ENCODE measurements at places on chromosomes 13 and 19. TPM values are rescaled to one million over a fixed set of nuclear protein-coding genes. Genes with fewer than 3 reads are reported as not detected.

DNA sequence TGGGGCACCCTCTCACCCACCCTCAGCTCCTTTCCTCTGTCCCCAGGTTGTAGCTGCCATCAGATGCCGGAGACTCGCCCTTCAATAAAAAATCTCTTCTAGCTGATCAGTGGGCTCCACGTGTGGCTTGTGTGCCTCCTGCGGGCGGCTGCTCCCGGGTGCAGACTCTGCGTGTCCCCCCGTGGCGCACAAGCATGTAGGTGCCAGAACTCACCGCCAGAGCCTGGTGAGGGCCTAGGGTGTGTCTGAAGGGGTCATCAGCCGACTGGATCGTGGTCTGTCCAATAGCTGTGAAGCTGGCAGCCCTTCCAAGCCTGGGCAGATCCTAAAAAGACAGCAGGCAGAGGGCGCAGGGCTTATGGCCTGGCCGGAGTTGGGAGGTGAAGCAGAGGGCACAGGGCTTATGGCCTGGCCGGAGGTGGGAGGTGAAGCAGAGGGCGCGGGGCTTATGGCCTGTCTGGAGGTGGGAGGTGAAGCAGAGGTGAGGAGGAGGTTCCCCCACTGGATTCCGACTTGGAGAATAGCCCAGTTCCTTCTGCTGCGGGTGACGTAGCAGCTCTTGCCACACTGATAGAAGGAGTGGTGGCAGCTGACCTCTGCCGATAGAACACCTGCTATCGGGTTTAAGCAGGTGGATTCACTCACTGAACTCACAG, 11.7 kb downstream of the NOP53 start:
- no peak for DNase-seq

GRCh38 chr13:98416408-98416807, 160.5 kb downstream of the STK24 start:
- no peak for DNase-seq

DNA sequence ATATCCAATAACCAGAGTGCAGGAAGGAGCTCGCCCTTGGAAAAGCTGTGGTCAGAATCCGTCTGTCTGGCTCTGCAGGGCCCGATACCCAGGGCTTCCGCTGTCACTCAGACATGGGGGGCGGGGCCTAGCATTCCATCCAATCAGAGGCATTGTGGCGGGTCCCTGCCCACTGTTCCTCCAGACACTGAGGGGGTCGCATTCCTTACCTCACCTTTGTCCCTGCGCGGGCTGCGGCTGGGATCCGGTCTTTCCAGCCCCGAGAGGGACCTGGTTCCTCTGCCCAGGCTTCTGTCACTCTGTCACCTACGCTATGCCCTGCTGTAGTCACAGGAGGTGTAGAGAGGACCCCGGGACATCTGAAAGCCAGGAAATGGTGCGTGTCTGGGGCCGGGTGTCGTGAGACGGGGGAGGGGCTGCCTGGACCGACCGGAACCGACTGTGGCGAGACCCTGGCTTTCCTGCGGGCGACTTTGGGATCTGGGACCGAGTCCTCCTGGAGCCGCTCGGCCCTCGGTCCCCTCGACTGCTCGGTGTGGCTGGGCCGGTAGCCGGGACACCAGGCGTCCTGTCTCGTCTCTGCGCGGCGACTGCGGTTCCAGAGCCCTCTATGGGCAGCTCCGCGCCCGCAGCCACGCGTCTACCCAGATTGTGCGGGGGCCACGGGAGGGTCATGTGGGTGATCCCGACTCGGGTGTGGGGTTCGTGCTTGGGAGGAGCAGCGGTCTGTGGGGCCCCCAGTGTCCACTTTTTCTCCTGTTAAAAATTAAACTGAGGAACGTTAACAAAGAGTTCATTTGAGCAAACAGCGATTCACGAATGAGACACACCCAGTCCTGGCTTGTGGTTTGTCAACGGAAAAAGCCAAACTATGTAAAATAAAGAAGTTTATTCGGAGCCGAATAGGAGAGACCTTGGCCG, at the start of gene ZNF69:
TSS of gene ZNF69 (plus strand) at position 172 of the 921 bp plus-strand sequence. CDS start at position 314, 142 bp downstream.
- DNase-seq, result peak; percentile 92

DNA sequence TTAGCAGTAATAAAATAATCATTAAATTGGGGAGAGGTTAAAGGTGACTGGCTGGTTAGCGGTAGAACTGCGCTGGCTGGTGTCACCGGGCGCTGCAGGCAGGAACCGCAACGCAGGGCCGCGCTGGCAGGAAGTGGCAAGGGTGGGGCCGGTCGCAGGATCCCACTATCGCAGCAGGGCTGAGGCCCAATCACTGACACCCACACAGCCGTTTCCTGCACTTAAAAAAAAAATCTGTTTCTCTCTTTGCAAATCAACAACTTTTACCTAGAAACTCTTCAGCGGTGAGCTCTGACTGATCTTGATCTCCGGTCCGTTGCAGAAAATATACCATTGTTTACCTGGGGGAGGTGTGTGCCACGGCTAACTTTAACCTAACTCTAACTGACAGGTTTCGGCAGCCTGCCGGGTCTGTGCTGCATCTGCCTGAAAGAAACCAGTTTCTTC, 46.9 kb downstream of the KLF2 start:
- no peak for DNase-seq

DNA sequence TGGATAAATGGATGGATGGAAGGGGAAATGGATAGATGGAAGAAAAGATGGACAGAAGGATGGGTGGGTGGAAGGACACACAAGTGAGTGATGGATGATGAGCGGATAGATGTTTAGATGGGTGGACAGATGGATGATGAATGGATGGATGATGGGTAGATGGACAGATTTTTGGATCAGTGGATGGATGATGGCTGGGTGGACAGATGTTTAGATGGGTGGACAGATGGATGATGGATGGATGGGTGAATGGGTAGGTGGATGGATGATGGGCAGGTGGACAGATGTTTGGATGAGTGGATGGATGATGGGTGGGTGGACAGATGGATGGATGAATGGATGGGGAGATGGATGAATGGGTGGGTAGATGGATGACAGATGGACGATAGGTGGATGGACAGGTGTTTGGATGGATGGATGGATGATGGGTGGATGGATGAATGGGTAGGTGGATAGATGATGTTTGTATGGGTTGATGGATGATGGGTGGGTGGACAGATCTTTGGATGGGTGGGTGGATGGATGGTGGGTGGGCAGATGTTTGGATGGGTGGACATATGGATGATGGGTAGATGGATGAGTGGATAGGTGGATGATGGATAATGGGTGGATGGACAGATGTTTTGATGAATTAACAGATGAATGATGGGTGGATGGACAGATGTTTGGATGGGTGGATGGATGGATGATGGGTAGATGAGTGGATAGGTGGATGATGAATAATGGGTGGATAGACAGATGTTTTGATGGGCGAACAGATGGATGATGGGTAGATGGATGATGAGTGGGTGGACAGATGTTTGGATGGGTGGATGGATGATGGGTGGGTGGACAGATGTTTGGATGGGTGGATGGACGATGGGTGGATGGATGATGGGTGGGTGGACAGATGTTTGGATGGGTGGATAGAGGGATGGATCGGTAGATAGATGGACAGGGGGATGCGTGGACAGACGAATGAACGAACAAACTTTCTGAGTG, 39.5 kb downstream of the CERS4 start:
- DNase-seq, result no peak

GRCh38 chr19:19010551-19010950, 22.8 kb downstream of the SUGP2 start:
- DNase-seq, result no peak

FLT3 gene
- 0.12 TPM for total RNA-seq

AZU1 gene
- total RNA-seq, result not detected

LRRC4B gene
- 1.6 TPM for total RNA-seq

Data from right atrium auricular region (tissue), 2 donors.